ENCODE measurements at places on chromosomes 7 and 10. TPM values are rescaled to one million over a fixed set of nuclear protein-coding genes. Genes with fewer than 3 reads are reported as not detected.

The RET gene
- total RNA-seq = 0.33 TPM

The ZNF394 gene
- total RNA-seq = 24.8 TPM

The AOAH gene
- total RNA-seq = 4.6 TPM

The FKBP6 gene
- not detected for total RNA-seq

The GHRHR gene
- total RNA-seq = not detected

The CFAP43 gene
- not detected for total RNA-seq

The ANXA7 gene
- 110 TPM for total RNA-seq

The C10orf53 gene
- not detected for total RNA-seq

The ZCCHC24 gene
- 37.6 TPM for total RNA-seq

The TMEM270 gene
- not detected for total RNA-seq

The NAT16 gene
- not detected for total RNA-seq

All from subcutaneous adipose tissue (tissue), 4 donors.